Right ventricle myocardium superior (tissue), 1 donor: ENCODE measurements at places on chromosomes 1 and 21.
A peak's percentile ranks its signal among the peaks of the same experiment; 100 is the strongest.

GRCh38 chr1:177800400-177801088, 169.3 kb downstream of the SEC16B start:
- DNase-seq, result no peak

GRCh38 chr1:161111527-161111926, 6.3 kb downstream of the PFDN2 start:
- no peak for DNase-seq

DNA sequence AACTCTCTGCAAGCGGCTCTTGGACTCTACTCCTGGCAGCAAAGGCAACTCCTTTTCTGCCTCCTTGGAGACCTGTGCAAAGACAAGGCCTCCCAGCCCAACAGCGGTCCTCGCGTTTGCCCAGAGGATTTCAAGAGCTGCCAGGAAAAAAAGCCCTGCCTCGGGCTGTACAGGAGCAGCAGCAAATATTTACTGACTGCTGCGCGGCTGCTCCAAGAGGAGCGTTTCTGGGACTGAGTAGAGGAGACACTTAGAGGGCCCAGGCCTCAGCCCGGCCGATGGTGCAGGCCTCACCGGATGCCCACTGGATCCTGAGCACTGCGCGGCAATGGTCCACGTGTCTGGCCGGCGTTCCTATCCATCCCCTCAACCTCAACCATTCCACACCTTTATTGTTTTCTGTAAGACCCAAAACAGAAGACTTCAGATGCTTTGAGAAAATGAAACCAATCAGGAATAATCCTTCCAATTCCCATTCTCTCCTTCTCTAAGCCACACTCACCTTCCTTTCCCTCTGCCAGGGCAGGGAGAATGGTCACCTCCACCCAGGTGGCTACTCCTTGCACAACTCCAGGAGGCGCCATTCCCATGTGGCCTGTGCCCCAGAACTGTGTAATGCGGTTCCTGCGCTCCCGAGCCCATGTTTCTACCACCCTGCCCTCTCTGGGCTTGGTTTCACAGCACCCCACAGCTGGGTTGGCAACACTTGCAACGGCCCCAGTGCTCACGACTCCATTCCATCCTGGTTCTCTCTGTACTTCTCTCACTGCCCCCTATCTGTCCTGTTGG, 215.8 kb downstream of the TRABD2B start:
- DNase-seq, result peak; percentile 66

- DNase-seq, result no peak
These were observed 40.9 kb downstream of the FASLG start for GRCh38 chr1:172699695-172700227.
